ENCODE measurements at places on chromosomes 7 and 10.

- DNase-seq: no peak
These were observed 1.3 kb downstream of the VSIR start for GRCh38 chr10:71771821-71772617.

DNA sequence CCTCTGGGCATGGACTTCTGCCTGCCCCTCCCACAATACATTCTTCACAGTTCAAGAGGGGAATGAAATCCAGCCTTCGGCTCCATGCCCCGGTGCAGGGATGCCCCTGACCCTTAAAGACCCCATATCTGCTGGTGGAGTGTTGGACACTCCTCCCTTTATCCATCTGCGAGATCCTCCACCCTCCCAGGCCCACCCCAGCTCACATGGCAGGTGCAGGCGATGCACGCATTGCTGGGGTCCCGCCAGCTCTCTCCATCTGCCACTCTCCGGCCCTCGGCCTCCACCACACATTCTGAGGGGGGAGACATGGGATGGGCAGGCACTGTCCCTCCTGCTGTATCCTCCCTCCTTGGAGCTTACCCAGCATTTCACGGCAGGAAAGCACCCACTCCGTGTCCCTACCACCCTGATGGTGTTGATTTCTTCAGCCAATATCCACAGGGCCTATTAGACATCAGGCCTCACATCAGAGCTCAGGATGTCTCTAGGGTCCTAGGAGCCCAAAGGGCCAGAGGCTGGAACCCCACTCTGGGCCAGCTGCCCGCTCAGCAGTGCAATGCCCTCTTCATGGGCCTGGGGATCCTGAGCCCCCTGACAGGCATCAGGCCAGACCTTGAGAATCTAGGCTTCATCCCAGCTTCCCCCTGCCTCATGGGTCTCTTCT lies 18.3 kb downstream of the ATP6V1F start:
- DNase-seq: no peak

- DNase-seq: no peak
These were observed 37.3 kb downstream of the HDAC9 start for GRCh38 chr7:18532813-18533212.

DNA sequence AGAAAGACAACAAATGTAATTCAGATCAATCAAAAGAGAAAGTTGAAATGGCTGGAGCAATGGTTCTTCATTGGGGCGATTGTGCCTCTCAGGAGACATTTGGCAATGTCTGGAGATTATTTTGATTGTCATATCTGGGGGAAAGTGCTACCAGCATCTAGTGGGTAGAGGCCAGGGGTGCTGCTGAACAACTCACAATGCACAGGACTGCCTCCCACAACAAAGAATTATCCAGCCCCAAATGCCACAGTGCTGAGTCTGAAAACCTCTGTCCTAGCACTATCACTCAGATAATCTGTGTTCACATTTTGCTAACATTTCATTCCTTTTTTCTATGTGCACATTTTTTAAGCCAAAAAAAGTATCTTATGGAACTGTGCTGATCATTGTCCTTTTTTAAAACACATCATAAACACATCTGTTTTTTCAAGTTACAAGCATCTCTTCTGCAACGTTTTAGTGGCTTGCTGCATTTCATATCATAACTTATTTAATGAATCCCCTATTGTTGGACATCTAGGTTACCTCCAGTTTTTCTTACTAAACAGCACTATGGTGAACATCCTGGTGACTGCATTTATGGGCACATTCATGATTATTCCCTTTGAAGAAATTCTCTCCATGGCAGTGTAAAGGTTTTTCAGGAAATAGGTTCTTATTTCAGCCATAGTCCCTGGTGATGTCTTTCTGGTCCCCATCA lies 114.2 kb downstream of the C10orf105 start:
- no peak for DNase-seq

DNA sequence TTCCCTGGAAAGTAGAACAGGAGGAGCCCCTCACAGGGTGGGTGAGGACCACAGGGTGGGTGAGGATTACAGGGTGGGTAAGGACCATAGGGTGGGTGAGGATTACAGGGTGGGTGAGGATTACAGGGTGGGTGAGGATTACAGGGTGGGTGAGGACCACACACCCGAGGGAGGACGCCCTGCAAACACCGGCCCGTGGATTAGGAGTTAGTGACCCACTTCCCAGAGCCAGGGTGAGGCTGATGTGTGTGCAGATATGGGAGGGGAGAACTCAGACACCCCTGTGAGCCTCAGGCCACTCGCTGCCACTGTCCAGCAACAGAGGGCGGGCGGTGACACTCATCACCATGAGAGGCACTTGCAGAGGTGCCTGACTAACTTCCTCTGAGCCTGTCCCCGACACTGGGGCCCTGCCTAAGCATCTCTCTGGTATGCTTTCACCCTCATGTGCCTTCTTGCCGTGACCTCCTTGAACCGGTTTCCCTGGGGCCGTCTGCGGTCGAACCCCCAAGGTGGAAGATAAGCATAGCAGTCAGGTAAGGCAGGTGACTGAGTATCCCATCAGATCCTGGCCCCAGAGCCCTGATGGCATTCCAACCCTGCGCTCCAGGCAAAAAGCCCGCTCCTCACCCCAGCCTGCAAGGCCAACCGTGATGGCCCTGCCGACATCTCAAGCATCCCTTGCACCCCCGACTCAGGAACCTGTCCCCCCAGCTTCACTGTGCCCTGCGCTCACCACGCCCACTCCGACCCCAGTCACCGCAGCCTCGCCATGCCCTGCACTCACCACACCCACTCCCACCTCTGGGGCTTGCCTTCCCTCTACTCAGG lies 74.1 kb downstream of the FAM53B start:
- DNase-seq: no peak

Measured in NCI-H2107 (cell line).